ENCODE measurements at places on chromosomes 4 and X.

DNA sequence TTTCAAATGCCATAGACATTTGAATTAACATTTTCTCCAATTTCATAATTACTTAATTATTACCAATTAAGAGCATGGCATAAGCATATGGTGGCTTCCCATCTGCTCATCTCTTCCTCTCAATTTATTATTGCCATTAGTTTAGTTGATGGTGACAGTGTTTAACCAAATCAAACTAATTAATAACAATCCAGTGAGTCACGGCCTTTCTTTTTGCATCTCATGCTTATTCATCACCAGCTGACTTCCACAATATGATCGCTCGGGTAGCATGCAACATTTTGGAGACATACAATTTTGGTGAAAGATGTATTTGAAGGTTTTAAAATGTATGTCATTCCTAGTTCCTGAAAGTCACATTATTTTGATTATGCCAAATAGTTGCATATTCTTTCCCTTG, 172.8 kb upstream of the TACR3 start:
- DNase-seq: no peak

GRCh38 chrX:6187256-6187655, 41.4 kb downstream of the NLGN4X start:
- no peak for DNase-seq

GRCh38 chr4:162685410-162685809, 481.3 kb downstream of the NAF1 start:
- no peak for DNase-seq

GRCh38 chr4:8543623-8544022, 36.6 kb upstream of the GPR78 start:
- DNase-seq: no peak

GRCh38 chrX:54043541-54044125, 640 bp downstream of the PHF8 start:
- no peak for DNase-seq

- no peak for DNase-seq
These were observed 376.0 kb downstream of the BCOR start for GRCh38 chrX:39721566-39722279.

- DNase-seq: no peak
These were observed 29.9 kb upstream of the SOWAHD start for GRCh38 chrX:119728487-119728886.

DNA sequence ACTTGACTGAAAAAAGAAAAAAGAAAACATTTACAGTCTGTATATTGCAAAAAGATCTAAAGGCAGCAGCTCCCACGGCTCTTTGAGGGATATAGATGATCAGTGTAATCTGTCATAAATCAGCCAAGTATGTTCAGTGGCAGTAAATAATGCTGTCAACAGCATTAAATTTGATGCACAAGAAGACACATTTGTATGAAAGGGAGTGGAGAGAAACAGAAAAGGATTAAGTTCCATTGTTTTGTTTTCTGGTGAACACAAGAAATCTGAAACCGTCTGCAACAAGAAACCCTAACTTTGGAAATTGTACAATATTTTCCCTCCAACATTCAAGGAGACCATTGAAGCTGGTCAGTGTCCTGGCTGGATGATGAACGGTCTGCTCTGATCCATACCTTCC, 27.6 kb upstream of the C1QTNF7 start:
- no peak for DNase-seq

DNA sequence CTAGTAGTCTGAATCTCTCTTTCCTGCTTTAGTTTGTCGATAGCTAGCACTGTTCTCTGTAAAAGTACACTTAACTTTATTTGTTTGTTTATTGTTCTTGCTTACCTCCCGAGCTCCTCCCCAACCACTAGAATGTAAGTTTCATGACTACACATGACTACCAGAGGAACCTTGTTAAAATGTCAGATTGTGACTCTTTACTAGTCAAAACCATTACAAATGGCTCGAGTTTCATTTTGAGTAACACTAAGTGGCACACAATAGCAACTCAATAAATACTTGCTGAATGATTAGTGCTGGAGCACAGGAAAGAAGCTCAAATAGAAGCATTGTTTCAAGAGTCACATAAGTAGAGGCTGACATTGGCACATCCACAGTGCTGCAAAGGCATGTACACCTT, 116.1 kb downstream of the MAPK10 start:
- no peak for DNase-seq

DNA sequence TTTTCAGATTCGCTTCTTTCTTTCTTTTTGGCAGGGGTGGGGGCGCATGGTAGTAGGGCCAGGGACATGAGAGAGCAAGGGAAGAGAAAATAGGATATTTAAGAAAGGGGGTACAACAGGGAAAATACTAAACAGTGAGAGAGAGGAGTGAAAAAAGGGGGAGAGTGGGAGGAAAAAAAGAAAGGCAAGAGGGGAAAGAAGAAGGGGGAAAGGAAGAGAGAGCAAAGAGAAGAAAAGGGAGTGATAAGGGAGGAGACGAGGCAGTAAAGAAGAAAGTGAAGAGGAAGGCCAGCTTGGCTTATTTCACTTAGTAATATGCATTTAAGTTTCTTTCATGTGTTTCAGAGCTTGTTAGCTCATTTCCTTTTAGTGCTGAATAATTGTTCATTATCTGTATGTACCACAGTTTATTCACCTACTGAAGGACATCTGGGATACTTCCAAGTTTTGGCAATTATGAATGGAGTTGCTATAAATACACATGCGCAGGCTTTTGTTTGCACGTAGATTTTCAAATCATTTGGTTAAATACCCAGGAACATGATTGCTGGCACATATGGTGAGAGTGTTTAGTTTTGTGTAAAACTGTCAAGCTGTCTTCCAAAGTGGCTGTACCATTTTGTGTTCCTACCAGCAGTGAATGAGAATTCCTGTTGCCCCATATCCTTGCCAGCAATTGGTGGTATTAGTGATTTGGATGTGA, 37.3 kb downstream of the CASP6 start:
- DNase-seq: no peak

- DNase-seq: no peak
These were observed 10.5 kb upstream of the PRSS48 start for GRCh38 chr4:151266497-151266896.

All from AG04450 (cell line).